Activated T-helper 1 cell treated with anti-CD3 and anti-CD28 coated beads, Interleukin-2, amount 50 U/mL, for 16 hours (primary cell): ENCODE measurements at places on chromosomes 4 and X.
A peak's percentile ranks its signal among the peaks of the same experiment; 100 is the strongest.

- DNase-seq = no peak
Observed at GRCh38 chrX:37553476-37553875, 18.0 kb upstream of the LANCL3 start.

GRCh38 chrX:68877606-68878005, 48.8 kb downstream of the EFNB1 start:
- DNase-seq = no peak

DNA sequence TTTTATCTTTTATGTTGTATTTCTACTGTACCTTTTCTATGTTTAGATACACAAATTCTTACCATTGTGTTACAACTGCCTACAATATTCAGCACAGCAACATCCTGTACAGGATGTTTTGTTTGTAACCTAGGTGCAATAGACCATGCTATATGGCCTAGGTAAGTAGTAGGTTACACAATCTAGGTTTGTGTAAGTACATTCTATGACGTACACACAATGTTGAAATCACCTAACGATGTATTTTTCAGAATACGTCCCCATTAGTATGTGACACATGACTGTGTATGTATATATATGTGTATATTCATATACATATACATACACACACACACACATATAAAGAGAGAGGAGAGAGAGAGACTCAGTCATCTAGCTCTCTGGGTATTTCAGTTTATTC, 103.5 kb downstream of the CLNK start:
- no peak for DNase-seq

GRCh38 chr4:89140168-89140759, 28.9 kb downstream of the TIGD2 start:
- no peak for DNase-seq

DNA sequence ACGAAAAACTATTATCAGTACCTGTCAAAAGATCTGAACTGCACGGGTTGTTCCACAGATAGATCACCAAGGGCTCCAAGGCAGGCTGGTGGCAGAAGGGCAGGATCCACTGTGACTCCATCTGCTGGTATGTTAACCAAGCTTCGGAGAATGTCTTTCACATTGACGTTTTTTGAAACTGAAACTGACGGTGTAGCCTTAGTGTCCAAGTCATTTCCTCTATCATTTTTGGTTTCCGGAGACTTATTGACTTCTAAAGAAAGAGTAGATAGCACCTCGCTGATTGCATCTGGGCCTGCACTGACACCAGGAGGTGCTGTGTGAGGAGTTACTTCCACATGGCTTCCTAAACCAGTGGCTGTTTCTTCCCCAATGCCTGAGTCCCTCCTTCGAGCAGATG, 186.9 kb downstream of the LRBA start:
- peak; percentile 7 for DNase-seq

GRCh38 chr4:16914208-16914607, 15.8 kb upstream of the LDB2 start:
- no peak for DNase-seq
